ENCODE measurements at places on chromosomes 1 and 21.

DNA sequence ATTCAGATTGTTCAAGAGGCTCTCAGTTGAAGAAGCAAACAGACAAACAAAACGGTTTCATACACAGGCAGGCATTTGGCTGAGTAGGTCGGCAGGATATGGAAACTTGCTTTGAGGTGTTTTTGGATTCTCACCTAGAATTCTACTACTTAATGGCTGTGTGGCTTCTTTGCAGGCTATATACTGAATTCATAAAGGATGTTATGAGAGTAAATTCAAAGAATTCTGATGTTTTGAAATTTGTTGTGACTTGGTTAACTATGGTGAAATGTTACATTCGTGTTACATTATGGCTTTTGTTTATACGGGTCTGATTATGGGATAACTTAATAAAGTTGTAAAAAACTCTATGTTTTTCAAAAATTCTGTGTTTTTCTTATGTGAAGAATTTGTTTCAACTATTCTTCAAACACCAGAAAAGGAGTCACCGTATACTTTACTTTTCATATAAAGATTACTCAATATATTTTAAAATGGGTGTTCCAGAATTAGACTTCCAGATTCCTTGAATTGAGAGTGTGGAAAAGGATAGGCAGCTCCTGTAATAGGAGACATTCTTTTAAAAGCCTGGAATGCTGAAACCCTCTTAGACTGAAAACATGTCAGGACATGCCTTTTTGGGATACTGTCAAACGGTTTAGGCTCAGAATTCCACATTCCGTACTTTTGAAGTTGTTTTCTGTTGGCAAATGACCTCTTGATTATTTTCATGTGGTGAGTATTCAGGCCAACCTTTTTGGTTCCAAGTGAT lies 8.2 kb upstream of the IRF2BP2 start:
- DNase-seq, result no peak

- no peak for DNase-seq
Observed at GRCh38 chr1:15543251-15543588, 16.6 kb downstream of the DNAJC16 start.

GRCh38 chr1:91651661-91652071 lies 151.0 kb downstream of the CDC7 start:
- DNase-seq, result peak; percentile 81

GRCh38 chr1:221850470-221851187 lies 108.7 kb upstream of the DUSP10 start:
- DNase-seq, result no peak

DNA sequence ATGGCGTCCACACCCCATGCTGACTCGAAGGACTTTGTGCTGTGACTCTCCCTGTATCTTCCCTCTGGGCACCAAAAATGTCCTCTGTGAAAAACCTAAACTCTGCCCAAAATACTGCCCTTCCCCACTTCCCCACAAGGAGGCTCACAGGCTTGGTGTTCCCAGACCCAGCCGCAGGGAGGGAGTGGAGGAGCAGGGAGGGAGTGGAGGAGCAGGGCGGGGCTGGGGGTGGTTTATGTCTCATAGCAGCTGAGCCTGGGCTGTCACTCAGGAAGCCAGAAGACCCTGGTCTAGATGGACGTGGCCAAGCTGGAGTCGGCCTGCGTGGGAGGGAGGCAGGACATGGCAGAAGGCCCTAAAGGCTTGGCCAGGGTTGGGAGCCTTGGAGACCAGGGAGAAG lies 461.7 kb downstream of the PTPRU start:
- DNase-seq, result peak; percentile 58

- DNase-seq, result no peak
Observed at GRCh38 chr1:235296729-235297128, 31.2 kb downstream of the ARID4B start.

Measured in right forelimb (tissue), 1 donor.